Aorta (tissue), 5 donors: ENCODE measurements at places on chromosomes 5 and 9.

DNA sequence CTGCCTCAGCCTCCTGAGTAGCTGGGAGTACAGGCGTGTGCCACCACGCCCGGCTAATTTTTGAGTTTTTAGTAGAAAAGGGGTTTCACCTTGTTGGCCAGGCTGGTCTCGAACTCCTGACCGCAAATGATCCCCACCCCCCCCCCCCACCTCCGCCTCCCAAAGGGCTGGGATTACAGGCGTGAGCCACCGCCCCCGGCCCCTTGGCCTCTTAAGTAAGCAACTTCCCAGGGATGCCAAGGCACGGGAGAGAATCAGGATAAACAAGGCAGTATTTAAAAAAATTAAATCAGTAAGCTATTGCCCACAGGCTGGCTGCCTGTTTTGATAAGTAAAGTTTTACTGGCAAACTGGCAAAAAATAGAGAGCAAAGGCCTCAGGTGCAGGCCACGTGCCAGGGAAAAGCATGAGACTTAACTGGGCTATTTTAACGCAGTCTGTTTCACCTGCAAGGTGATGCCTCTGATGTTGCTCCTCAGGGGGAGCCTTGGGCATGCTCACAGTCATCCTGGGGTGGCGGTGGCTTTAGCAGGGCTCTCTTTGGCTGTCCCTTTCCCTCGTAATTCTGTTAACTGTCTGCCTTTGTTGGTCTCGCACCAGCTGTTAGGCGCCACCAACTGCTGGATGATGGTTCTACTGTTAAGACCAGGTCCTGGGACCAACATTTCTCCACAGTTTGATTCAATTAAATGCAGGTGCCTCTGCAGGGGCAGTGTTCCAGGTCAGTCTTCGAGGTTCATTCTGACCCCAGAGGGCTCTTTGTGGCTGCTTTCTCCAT, 19.4 kb upstream of the RNF130 start:
- no peak for DNase-seq

DNA sequence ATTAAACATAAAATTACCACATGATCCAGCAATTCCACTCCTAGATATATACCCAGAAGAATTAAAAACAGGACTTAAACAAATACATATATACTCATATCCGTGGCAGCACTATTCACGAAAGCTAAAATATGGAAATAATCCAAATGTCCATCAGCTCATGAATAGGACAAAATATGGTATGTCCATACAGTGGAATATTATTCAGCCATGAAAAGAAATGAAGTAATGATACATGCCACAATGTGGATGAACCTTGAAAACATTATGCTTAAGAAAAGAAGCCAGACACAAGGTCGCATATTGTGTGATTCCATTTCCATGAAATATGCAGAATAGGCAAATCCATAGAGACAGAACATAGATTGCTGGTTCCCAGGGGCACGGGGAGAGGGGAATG, 24.8 kb upstream of the AFAP1L1 start:
- DNase-seq, result no peak

- DNase-seq, result no peak
These were observed 11.4 kb downstream of the OCLN start for GRCh38 chr5:69504036-69504435.

- DNase-seq, result no peak
These were observed 61.6 kb upstream of the C9orf72 start for GRCh38 chr9:27634879-27635278.

DNA sequence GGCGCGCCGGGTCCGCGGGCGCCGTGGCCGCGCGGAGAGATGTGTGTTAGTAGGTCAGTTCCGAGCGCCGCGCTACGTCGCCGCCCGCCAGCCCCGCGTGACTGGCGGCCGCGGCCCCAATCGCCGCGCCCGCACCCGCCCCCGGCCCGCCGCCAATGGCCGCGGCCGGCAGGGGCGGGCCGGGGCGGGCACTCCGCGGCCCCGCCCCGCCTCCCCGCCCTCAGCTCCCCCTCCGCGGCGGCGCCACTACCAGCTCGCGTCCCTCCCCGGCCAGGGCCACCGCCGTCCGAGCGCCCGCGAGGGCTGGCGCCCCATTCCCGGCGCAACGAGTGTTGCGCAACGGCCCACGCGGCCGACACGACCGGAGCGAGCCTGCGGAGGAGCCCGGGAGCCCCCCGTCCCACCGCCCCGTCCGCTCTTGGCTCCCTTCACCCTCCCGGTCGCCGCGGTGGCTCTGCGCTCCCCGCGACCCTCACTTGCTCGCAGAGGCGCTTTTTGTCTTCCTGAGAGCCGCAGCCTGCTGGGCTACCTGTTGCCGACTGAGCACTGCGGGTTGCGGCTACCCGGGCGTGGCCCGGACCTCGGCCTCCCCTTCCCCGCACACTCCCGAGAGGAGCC, at the start of gene NFIL3:
NFIL3 (minus strand) TSS at position 48 of the 618 bp plus-strand sequence. CDS start 13,098 bp downstream, outside the sequence.
- DNase-seq, result peak; percentile 91

GRCh38 chr5:96329289-96329688, 103.8 kb downstream of the PCSK1 start:
- DNase-seq, result no peak

GRCh38 chr5:56814361-56814962, 887 bp upstream of the MAP3K1 start:
- peak; percentile 60 for DNase-seq

DNA sequence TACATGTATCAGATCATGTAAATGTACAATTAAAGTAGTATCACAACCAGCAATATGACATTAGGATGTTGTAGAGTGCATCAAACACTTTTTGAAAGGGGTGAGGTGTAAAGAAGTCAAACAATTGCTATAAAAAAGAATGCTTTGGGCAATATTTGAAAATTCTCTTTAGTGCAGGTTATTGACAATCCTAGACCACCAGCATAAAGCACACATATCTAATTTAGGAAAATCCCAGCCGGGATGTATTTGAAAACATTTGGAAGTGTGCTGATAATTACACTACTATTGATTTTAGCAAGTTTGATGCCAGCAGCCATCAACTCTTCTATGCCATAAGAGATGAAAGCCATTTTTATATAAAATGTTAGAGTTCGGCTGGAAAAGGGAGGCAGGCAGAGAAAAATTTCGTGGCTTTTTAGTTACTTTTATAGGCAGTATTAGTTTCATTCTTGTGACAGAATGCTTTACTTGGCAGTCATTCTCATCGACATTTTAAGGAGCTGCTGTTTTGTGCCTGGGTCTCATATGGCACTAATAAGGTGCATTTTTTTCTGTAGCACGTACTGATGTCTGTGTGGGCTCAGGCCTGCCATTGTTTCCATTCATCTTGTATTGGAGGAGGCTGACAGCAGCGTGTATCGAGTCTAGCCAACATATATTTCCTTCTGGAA, 285.7 kb downstream of the AOPEP start:
- no peak for DNase-seq

DNA sequence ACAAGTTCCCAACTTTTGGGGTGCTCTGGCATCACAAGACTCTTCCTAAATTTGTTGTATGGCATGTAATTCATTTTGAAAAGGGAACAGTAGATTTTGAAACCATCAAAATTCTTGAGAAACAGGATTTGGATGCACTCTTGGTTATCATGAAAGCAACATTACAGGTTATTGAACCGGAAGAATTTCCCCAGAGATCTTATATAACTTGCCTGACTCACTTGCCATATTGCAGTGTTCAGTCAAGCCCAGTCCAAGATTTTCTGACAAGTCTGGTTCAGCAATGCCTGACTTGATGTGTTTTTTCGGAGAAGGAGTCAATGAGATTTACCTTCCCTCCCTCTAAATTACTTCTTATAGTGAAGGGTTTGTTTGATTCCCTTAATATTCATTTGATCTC, 32.0 kb downstream of the SMIM15 start:
- no peak for DNase-seq

DNA sequence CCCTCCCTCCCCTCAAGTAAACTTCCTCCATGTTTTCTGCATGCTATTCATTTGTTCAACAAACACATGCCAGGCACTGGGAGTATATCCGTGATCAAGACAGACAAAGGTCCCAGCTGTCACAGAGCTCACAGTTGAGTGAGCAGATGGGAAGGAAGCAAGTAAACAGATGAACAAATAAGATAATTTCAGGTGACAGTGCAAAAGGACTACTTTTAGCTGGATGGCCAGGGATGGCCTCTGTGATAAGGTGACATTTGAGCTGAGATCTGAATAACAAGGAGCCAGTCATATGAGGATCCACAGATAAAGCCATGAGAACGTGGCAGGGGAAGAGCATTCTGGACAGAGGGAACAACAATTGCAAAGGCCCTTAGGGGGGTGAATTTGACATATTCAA, 121.7 kb upstream of the RAD23B start:
- no peak for DNase-seq

DNA sequence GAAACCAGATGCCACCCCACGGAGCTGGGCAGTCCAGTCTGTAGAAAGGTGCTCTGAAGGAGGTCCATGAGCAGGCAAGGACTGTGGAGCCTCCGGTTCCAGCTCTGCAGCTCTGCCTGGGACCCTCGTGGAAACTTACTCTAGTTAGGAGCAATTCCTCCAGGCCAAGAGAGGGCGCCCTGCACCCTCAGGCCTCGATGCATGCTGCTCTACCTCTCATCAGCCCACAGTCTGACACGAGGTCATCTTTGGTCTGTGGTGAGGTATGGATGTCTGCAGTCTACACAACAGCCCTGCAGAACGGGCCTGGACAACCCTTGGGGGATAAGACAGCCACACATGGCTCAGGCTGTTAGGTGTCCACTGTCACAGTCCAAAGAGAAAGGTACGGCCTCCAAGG, 50.6 kb upstream of the UBTD2 start:
- no peak for DNase-seq

GRCh38 chr5:169006842-169007790, 293.8 kb downstream of the SLIT3 start:
- no peak for DNase-seq

- no peak for DNase-seq
These were observed 30.0 kb downstream of the TGFBR1 start for GRCh38 chr9:99134893-99135341.

GRCh38 chr9:32136700-32137339, 247.6 kb upstream of the ACO1 start:
- no peak for DNase-seq

DNA sequence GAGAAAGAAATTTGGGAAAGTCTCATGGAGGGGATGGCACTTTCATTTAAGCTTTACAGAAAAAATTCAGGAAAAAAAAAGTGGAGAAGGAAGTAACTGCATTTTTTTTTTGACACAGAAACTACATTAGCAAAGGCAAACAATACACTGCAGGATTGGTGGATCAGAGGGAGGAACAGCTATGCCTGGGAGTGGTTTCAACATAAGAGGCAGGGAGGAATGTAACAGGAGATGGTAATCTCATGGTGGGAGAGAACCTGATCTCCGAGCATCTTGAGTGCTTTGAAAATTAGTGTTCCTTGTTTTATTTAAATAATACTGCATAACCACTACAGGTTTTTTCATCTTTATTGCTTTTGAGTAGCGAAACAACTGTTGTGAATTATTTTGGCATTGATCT, 249.4 kb downstream of the FAM170A start:
- no peak for DNase-seq

DNA sequence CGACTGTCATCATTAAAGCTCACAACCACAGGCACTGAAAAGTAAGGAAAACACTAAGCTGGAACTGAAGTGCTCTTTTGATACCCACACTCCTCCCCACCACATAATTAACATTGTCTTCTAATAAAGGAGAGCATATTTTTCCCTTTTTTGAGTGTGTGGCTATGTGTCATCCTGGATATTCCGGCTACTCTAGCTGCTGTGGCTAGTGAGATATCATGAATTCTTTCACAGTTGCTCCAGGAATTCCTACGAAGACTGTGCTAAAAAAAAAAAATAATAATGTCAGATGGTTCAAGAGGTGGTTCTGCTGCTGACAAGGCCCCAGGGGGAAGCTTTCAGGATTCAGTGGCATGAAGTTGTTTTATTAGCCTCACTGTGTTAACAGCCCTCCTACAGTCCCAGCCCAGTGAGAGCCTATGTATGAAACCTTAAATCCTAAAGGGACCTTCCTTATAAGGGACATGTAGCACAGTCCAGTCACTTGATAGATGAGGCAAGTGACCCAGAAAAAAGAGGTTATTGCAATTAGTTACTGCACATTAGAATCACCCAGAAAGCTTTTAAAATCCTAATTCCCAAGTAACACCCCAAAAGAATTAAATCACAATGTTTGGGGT, 46.6 kb downstream of the TMEM252 start:
- no peak for DNase-seq
